Muscle of leg (tissue), 16 donors: ENCODE measurements at places on chromosomes 2 and 18.

DNA sequence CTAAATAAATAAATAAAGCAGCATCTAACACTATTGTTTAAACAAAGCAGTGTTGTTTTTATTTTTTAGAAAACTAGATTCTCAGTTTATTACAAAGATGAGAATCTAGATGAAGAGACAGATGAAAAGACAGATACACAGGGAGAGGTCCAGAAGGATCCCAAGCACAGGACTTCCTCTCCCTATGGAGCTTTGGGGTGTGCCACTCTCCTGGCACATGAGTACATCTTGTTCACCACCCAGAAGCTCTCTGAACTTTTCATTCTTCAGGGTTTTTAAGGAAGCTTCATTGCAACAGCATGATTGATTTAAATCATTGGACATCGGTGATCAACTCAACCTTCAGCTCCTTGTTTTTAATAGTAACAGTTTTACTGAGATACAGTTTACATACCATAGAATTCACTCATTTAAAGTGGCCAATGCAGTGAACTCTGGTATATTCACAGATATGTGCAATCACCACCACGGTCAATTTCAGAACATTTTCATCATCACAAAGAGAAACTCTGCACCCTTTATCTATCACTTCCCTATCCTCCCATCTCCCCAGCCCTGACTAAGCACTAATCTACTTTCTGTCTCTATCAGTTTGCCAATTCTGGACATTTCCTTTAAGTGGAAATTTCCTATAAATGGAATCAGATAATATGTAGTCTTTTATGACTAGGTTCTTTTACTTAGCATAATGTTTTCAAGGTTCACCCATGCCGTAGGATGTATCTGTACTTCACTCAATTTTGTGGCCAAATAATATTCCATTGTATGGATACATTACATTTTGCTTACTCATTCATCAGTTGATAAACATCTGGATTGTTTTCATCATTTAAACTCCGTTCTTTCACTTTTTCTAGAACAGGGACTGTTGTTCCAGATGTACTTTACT lies 62.3 kb upstream of the ZFP36L2 start:
- no peak for DNase-seq

DNA sequence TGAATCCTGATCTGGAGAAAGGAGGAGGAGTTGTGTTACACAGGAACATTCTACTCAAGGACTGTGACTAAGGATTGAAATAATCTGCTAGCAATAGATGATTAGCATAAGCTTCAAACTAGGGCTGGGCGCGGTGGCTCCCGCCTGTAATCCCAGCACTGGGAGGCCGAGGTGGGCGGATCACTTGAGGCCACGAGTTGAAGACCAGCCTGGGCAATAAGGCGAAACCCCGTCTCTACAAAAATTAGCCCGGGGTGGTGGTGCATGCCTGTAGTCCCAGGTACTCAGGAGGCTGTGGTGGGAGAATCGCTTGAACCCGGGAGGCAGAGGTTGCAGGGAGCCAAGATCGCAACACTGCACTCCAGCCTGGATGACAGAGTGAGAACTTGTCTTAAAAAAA lies 1.5 kb downstream of the TRMT61B start:
- no peak for DNase-seq

DNA sequence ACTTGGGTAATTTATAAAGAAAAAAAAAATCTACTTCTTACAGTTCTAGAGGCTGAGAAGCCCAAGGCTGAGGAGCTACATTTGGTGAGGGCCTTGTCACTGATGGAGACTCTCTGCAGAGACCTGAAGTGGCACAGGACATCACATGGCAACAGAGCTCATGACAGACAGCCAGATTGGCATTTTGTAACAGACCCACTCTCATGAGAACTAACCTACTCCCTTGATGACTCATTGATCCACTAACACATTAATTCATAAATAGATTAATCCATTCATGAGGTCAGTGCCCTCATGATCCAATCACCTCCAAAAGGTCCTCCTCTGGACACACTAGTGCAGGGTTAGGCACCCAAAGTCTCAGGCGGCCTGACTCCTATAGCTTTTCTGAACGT lies 318.4 kb downstream of the GULP1 start:
- DNase-seq: no peak

- peak; percentile 4 for DNase-seq
Measured at GRCh38 chr18:73688851-73689711, 458.6 kb downstream of the FBXO15 start.

- no peak for DNase-seq
Measured at GRCh38 chr2:85797263-85797660, 43.5 kb downstream of the ATOH8 start.

DNA sequence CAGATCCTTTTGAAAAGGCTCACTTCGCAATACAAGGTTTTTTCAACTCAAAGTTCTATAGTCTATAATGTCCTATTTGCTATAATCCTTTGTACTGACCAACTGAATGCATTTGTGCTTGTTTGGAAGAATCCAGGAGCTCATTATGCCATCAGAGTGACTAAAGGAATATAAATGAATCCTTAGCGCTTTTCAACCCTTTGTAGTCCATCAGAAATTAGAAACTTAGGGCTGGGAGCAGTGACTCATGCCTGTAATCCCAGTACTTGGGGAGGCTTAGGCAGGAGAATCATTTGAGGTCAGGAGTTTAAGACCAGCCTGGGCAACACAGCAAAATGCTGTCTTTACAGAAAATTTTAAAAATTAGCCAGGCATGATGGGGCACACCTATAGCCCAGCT lies 330.2 kb upstream of the CHAC2 start:
- no peak for DNase-seq

DNA sequence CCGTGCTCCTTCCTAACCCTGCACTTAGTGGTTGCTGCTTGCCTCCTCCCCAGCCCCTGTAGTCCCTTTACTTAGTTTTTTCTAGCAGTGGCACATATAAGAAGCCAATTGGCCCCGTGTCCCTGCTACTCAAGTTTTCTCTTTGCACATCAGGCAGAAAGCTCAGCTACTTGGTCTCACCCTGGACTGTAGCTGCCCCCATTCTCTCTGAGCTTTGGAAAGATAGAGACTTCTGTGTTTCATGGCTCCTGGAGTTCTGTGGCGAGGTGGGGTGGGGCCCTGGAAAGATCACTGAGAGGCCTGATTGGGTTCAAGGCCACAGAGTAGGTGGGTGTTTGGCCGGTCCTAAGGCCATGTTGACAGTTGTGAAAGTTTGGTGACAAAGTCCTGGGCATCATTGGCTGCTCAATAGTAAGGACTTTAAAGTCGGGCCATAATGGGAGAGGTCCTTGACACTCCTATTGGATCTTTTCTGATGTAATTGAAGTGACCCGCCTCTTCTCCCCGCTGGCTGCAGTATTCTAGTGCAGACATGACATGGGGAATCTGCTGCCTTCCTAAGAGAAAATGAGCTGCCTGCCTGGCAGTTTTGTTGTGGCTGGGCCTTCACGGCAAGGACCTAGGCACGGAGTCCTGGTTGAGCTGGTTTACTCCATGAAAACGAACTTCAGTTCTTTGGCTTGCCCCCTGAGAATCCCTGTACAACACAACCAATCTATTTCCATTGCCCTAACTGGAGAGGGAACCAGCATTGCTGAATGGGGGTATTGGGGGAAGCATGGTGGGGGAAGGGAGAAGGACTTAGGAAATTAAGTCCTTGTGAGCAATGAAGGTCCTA lies 26.2 kb upstream of the CYP27A1 start:
- no peak for DNase-seq

DNA sequence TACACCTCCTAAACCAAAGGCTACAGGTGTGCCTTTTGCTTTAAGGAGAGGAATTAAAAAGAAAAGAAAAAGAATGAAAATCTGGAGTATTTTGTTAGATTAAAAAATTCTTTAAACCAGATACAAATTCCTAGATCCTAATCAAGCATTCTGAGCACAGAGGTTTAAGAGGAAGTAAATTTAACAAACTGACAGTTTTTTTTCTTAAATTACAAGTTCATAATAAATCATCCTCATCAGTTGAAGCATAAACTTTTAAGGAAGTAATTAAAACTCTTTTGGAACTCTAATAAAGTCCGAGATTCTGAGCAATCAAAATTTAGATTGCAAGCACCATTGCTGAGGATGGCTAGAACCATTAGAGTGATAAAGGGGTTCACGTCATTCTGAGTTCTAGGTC lies 75.1 kb downstream of the POLE4 start:
- no peak for DNase-seq

GRCh38 chr2:98445683-98446581 lies 1.3 kb downstream of the INPP4A start:
- DNase-seq: no peak

- DNase-seq: no peak
Measured at GRCh38 chr2:68023904-68024303, 38.9 kb downstream of the C1D start.

- no peak for DNase-seq
Measured at GRCh38 chr2:29902356-29902755, 19.0 kb downstream of the ALK start.

GRCh38 chr2:102387763-102388546 lies 32.4 kb downstream of the IL18R1 start:
- no peak for DNase-seq

GRCh38 chr2:19540739-19541525 lies 182.5 kb upstream of the OSR1 start:
- peak; percentile 31 for DNase-seq

DNA sequence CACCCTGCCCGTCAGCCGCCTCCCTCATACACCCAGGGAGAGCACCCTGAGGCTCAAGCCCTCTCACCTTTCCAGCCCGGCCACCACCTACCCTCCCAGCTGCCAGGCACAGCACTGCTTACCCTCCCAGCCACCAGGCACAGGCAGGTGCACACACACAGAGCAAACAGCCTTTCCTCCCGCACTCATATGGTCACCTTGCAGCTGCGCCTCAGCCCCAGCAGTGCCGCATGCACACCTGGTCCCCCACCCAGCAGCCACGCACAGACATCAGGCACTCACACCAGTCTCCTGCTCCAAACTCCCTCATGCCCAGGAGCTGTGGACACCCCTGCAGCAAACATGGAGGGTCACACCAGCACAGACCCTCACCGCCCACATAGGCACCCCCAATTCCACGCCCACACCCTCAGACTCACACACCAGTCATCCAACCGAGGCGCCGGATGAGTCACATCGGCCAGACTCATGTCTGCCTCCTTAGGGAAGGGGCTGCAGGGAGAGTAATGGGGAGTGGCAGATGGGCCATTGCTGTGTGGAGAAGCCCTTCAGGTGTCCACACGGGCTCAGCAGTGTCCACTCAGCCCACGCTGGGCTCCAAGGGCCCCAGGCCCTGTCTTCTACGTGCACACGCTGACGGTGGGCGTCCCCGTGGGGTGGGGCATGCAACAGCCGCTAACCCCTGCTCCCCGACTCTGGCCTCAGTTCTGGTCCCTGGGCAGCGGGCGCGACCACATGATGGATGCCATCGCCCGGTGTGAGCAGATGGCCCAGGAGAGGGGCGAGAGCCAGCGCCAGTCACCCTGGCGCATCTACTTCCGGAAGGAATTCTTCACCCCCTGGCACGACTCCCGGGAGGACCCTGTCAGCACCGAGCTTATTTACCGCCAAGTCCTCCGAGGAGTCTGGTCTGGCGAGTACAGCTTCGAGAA lies 22.3 kb upstream of the GPR17 start:
- DNase-seq: no peak

- peak; percentile 49 for DNase-seq
Measured at GRCh38 chr2:24855022-24855622, 61.9 kb downstream of the CENPO start.

DNA sequence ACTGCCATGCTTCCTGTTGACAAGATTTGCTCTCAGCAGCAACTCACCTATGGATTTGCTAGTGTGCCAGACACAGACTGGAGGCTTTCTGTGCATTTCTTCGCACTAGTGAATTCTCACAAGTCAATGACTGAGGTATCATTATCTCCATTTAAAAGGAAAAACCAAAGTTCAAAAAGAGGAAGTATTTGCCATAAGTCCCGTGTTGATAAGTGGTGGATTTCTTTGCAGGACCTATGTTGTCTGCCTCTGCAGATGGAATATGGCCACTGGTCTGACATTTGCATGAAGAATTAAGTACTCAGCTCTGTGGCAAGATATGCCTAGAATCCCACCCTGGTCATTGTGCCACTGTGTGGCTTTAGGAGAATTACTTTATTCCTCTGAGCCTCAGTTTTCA lies 299.6 kb downstream of the PAX3 start:
- DNase-seq: no peak

- no peak for DNase-seq
Measured at GRCh38 chr2:220460257-220460985, 833.0 kb downstream of the SLC4A3 start.

DNA sequence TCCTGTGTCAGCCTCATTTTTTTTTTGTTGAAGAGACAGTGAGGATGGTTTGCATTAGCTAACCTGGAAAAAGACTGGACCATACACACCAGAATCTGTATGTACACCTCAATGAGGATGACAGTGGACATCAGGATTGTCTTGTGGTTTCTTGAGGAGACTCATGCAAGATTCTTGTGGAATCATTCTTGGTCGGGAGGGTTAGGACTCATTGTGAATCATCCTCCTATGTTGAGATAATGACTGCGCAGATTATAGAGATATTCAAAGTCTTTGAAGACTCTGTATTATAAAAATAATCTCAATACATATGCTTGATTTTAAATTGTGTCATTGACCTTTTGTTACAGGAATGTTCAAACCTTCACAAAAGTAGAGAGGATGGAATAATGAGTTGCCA lies 49.1 kb upstream of the DOCK10 start:
- DNase-seq: no peak

DNA sequence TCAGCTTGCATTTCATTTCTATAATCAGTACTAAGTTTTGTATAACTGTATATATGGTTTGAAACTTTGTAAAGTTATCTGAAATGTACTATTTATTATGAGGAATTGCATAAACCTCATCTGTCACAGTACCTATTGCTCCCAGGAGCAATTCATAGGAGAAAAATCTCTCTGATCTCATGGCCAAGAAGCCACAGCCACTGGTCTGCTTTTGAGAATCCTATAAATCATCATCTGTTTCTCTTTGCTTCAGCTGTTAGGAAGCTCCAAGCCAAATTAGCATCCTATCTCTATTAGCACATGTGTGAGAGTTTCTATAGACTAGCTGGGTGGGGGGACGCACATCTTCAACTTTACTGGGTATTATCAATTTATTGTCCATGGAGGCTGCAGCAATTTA lies 210.3 kb downstream of the CYP26B1 start:
- peak; percentile 49 for DNase-seq

DNA sequence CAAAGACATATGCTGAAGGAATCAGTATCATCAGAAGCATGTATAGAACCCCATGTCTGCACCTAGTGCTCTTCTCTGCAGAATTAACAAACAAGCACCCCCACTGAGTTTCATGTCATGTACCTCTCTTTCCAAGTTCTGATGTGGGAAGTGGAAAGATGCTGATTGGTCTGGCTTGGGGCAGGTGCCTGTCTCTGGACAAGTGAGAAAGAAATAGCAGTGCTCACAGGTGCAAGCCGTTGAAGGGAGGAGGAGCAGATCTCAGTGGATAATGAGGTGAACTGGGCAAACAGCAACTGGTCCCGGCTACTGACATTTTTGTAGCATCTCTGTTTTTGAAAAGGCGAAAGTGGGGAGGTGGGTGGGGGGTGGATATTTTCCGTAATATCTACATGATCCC lies 17.5 kb upstream of the ACVR1 start:
- DNase-seq: no peak

DNA sequence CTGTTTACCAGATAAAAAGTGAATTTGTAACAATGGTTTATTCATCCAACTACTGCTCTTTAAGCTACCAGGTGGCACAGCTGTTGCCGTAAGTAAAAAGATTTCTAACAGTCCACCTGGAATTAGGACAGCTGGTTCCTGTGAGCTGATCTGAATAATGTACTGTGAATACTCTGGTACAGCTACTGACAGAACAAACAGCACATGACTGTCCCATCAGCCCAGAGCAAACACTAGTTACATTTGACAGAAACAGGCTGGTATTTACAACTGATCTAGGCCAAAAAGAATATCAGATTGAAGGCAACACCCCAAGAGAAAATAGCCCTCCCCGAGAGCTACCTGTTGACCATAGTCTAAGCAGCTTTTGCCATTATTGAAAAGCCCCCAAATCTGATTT lies 840.4 kb downstream of the CPS1 start:
- peak; percentile 16 for DNase-seq
